ENCODE measurements at places on chromosomes 4 and X.
A peak's percentile ranks its signal among the peaks of the same experiment; 100 is the strongest.

DNA sequence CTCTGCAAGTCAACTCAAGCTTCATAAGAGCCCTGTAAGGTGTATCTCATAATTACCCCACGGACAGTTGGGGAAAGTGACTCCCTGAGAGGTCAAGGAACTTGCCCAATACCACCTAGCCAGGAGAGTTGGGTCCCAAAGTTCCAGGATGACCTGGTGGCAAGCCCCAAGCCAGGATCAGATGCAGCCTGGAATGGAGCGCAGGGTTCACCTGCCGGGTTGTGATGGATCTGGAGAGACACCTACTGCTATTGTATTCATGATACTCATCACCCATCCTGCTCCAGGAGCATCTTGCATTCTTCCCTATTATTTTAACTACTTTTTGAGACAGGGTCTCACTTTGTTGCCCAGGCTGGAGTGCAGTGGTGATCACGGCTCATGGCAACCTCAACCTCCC lies 36.1 kb downstream of the ZBTB49 start:
- DNase-seq: no peak

- peak; percentile 12 for DNase-seq
These were observed 28.1 kb downstream of the MCUB start for GRCh38 chr4:109588176-109588575.

DNA sequence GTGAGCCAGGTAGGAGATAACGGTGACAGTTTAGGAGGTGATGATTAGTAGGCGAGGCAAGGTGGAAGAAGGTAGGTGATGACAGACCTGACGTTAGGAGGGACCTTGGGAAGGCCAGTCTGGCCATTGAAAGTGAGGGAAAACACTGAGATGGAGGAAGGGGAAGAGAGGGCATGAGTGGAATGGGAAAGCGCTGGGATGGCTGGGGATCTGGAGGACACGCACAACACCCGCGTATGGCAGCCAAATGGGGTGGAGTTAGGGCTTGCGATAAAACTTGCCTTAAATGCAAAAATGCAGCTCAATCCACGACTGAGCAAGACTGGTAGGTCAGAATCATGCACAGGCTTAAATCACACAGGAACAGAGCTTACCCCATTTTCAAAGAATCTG lies 605 bp upstream of the CDKL2 start:
- no peak for DNase-seq

- DNase-seq: no peak
These were observed 297.6 kb downstream of the IDS start for GRCh38 chrX:149207518-149207917.

DNA sequence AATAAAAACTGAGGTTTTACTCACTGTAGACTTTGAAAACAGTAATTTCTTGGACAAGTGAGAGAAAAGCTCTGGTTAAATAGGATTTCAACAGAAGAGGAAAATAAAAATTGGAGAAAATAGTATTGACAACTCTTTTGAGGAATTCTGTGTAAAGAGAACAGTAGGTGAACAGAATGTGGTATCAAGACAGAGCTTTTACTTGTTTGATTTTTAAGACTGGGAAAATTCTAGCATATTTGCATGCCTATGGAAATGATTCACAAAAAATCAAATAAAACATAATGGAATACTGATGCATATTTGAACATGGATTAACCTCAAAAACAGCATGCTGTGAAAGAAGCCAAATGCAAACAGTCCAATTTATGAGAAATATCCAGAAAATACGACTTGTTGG lies 504.6 kb downstream of the KCTD8 start:
- no peak for DNase-seq

DNA sequence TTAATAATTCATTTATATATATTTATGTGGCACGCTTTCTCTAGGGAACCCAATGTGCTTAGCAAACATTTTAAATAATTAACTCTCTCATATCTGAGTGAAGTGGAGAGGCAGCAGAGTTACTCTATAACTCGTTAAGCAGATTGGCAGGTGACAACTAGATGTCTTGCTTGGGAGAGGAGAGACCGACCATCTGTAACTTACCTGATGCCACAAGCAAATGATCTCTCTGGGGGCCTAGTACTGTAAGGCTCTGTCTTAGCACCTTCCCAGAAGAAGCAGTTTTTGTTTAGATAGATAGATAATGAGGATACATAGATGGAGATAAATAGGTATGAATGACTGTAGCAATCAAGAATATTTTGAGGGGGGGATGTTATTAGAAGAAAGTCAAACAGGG lies 11.9 kb upstream of the SEL1L3 start:
- DNase-seq: no peak

DNA sequence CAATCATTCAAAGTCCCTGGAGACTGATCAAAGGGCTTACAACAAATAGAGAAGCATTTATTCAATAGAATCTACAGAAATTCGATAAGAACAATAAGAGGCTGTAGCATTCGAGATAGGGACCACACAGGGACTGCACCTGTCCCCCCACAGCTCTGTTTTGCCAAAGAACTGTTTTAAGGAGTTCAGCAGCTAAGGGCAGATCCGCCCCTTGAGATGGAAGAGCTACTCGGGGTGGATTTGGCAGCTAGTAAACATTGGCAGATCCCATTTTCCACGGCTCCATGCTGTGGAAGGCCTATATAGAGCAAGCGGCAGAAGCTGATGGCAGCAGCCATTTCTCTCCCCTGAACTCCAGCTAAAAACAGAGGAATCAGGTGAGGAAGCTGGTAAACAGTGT lies 75.7 kb downstream of the GPR82 start:
- DNase-seq: no peak

GRCh38 chr4:110119880-110120279 lies 78.5 kb downstream of the ELOVL6 start:
- DNase-seq: no peak

DNA sequence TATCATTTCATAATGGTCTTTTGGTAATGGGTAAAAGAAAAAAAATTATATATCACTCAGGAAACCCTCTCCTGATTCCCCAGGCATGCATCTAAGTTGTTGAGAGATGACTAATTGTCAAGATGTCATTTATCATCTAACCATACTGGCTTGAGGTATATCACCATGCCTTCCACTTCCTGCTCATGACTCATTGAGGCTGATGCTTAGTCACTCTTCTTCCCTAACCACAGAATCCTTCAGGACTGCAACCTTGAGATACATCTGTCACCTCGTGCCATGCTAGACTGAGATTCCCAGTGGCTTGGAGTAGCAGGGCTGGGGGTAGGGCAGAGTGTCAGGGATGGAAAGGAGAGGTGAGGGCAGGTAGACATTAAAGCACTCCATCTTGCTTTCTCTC lies 782.5 kb upstream of the INTU start:
- no peak for DNase-seq

DNA sequence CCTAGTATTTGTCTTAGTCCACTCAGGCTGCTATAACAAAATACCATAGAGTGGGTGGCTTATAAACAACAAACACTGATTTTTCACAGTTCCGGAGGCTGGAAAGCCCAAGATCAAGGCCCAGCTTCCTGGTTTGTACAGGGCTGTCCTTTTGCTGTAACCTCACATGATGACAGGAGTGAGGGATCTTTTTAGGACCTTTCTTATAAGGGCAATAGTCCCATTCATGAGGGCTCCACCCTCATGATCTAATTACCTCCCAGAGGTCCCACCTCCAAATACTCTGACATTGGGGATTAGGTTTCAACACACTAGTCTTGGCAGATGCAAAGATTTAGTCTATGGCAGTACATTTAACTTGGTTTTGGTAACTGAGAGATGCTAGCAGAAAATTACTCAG lies 20.9 kb downstream of the GPAT3 start:
- no peak for DNase-seq

- DNase-seq: no peak
These were observed 67.4 kb downstream of the DMP1 start for GRCh38 chr4:87717276-87718031.

DNA sequence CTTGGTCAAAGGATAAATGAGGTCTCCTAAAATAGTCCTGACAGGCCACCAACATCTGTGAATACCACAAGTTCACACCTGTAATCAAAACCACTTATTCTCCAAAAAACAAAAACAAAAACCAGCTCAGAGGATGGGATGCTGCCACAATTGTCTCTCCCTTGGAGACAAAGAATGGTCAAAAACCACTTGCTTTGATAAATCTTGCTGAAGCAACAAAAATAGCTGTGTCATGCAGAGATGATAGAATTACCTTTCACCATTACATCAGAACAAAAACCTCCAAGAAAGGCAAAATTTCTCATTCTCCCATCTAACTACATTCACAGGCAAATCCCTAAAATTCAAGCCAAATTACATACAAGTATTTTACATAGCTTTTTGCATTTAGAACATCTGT lies 180.4 kb downstream of the MAML3 start:
- DNase-seq: no peak

GRCh38 chr4:1852904-1853623 lies 2.9 kb downstream of the LETM1 start:
- DNase-seq: no peak

GRCh38 chr4:8329560-8329858 lies 60.0 kb downstream of the HTRA3 start:
- no peak for DNase-seq

DNA sequence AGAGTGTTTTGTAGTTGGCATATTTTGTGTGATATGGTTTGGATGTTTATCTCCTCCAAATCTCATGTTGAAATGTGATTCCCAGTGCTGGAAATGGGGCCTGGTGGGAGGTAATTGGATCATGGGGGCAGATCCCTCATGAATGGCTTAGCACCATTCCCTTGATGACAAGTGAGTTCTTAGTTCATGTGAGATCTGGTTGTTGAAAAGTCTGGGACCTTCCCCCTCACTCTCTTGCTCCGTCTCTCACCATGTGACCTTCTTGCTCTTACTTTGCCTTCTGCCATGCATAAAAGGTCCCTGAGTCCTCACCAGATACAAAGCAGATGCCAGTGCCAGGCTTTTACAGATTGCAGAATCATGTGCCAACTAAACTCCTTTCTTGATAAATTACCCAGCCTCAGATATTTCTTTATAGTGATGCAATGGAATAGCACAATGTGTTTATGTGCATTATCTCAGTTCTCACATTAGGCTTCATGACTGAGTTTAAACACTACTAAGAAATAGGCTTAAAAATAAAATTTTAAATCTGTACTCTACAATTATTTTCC lies 1348.8 kb downstream of the STIM2 start:
- no peak for DNase-seq
